ENCODE measurements at places on chromosomes 1 and 21.

GRCh38 chr1:15410884-15411245 is 1.2 kb downstream of the EFHD2 start:
- DNase-seq: peak; percentile 16

DNA sequence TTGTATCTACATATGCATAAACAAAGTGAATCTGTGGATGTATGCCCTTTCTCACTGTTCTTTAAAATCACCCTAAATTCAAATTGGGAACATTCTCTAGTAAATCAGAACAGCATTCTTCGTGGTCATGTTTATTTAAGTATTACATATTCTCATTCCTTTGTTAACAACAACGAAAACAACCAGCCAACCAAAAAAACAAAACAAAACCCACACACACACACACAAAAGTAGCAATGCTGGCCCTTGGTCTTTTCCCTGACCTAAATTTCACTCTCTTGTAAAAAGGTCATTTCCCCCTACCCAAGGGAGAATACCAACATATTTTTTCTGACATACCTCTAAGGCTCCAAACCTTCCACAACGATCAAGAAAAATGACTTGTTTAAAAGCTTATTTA is 102.6 kb downstream of the NRIP1 start:
- DNase-seq: no peak

GRCh38 chr1:16122916-16123315 is 33.0 kb downstream of the EPHA2 start:
- no peak for DNase-seq

- no peak for DNase-seq
These were observed 85.2 kb upstream of the TLR5 start for GRCh38 chr1:223228201-223228600.

- no peak for DNase-seq
These were observed 1.9 kb upstream of the TFAP2E start for GRCh38 chr1:35571263-35571662.

- no peak for DNase-seq
These were observed 7.3 kb upstream of the TAGLN2 start for GRCh38 chr1:159932296-159933285.

- DNase-seq: no peak
These were observed 8.3 kb downstream of the CYB5RL start for GRCh38 chr1:54191525-54191924.

DNA sequence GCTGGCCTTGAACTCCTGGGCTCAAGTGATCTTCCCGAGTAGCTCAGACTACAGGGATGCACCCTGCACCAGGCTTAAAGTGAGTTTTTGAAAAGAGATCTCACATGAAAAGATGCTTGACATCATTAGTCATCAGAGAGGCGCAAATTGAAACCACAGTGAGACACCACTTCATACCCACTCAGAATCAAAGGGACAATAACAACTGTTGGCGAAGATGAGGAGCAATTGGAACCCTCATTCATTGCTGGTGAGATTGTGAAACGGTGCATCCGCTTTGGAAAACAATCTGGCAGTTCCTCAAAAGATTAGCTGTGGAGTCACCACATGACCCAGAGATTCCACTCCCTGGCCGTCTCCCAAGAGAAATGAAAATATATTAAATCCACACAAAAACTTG is 122.3 kb downstream of the PGBD5 start:
- DNase-seq: no peak

GRCh38 chr1:66770240-66770639 is 18.0 kb downstream of the DYNLT5 start:
- no peak for DNase-seq

- DNase-seq: no peak
These were observed 55.2 kb downstream of the SELENOF start for GRCh38 chr1:86858524-86859261.

DNA sequence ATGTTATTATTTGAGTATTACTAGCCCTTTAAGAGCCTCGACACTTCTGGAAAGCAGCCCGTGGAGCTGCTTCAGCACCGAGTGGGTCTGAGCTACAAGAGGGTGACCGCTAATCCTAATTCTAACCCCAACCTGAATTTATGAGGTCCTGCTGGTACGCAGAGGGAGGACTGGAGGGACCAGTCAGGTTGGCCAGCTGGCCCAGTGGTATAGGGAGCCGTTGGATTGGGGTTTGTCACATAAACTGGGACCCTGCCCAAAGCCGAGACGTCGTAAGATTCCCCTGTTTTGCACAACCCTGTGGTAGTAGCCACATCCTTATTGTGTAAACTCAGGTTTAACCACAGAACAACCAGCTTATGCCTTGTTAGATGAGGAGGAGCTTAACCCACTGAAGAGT is 60.8 kb upstream of the F3 start:
- peak; percentile 67 for DNase-seq

GRCh38 chr1:59162665-59163064 is 134.2 kb upstream of the FGGY start:
- no peak for DNase-seq

DNA sequence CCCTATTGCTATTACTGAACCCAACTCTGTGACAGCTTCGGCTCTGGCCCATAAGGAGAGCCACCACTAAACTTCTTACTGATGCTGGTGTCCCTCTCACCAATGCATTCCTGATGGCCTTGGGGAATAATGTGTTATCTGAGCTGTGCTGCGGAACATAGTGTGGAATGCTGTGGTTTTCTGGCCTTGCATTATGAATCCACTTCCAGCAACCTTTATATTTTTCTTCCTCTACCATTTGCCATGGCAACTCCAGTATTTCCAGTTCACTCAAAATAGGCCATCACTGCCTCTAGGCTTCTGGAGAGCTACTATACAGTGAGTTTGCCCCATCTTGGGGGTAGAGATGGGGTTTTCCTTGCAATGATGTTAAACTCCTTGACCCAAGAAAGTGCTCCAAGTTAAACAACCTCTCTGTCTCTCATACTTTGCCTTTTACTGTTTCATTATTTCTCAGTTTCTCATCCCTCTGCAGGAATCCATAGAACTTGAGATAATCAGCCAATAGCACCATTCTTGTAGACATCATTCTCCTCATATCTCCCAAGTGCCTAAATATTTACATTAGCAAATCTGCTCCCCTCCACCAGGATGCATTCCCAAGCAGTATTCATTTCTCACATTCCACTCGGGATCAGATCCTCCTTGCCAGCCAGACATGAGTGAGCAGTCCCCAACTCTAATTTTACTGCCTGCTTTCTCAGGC is 11.1 kb upstream of the RAVER2 start:
- no peak for DNase-seq

GRCh38 chr1:19744335-19744743 is 55.4 kb downstream of the TMCO4 start:
- no peak for DNase-seq

- DNase-seq: no peak
These were observed 1.1 kb downstream of the LAMB3 start for GRCh38 chr1:209651138-209651587.

DNA sequence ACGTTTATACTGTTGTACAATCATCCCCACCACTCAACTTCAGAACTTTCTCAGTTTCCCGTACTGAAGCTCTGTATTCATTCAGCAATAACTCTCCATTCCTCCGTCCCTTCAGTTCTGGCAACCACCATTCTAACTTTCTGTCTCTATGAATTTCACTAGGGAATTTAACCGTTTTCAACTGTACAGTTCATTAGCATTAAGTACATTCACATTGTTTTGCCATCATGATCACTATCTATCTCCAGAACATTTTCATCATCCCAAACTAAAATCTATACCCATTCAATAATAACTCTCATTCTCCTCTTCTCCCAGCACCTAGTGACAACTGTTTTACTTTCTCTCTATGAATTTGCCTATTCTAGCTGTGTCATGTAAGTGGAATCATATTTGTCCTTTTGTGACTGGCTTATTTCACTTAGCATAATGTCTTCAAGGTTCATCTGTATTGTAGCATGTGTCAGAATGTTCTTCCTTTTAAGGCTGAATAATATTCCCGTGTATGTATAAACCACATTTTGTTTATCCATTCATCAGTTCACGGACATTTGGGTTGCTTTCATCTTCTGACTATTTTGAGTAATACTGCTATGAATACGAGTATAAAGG is 75.0 kb downstream of the CEP350 start:
- no peak for DNase-seq

GRCh38 chr21:44509539-44509938 is 30.5 kb downstream of the KRTAP10-1 start:
- no peak for DNase-seq

DNA sequence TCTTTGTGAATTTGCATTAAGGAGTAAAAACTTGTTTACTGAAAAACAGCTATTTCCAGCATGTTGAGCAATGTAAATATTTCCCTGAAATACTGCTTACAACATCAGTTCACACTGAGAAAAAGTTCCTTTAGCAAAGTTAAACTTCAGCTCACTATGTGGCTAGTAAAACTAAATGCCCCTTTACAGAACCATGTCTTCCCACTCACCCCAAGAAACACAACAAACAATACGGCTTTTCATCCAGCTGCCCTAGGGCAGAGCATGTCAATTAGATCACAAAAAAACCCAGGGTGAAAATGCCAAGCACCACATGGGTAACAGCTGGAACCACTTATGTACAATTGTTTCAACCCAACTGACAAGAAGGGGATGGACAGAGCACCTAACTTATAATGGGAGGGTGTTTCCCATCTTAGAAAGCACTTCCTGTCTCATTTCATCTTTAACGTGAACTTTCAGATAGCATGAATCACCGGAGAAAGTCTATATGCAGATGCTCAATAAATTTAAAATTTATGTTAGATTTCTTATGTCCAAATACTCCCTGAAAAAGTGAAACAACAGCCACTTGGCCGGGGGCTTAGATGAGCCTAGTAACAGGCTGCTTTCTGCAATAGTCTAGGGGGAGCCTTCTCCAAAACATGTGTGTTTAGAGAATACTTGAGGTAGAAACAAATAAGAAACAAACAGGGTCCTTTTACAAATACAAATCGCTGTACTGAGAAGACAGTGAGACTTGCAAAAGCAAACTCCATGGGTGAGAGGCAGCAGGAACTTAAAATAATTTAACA is 6.6 kb downstream of the NID1 start:
- no peak for DNase-seq

DNA sequence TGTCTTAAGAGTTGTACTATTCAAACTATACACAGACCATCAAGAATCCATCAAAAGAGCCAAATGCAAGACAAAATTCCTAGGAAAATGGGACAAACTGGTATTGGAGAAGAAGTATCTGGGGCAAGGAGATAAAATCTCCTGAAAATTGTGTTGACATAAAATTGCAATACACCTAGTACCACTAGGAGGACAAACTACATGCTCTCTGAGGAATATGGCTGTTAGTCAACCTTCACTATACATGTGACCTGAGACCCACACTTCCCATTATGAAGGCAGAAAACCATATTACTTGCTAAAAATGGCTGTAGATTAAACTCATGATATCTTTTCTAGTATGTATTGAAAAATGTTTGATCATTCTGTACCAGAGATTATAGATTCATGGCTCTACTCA is 30.0 kb downstream of the IRF2BP2 start:
- DNase-seq: no peak

GRCh38 chr1:208523007-208523406 is 278.8 kb upstream of the PLXNA2 start:
- no peak for DNase-seq

- DNase-seq: no peak
These were observed 245.1 kb downstream of the RHOU start for GRCh38 chr1:228980232-228980937.

- no peak for DNase-seq
These were observed 10.3 kb upstream of the EVI5 start for GRCh38 chr1:92795166-92795565.

DNA sequence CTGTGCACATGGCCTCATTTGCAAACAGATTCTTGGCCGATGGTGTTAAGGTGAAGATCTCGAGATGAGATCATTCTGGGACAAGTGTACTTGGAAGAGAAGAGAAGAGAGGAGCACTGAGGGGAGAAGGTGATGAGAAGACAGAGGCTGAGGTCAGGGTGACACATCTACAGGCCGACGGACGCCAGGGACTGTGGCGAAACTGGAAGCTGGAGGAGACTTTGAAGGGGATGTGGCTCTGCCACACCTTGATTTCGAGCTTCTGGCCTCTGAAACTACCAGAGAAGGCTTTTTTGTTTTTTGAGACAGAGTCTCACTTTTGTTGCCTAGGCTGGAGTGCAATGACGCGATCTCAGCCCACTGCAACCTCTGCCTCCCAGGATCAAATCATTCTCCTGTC is 137.5 kb upstream of the TMEM51 start:
- DNase-seq: no peak

Data from KG1 (cell line).